Renal pelvis (tissue), 12 donors: ENCODE measurements at places on chromosomes 5 and 9. TPM values are rescaled to one million over a fixed set of nuclear protein-coding genes. Genes with fewer than 3 reads are reported as not detected.

DNA sequence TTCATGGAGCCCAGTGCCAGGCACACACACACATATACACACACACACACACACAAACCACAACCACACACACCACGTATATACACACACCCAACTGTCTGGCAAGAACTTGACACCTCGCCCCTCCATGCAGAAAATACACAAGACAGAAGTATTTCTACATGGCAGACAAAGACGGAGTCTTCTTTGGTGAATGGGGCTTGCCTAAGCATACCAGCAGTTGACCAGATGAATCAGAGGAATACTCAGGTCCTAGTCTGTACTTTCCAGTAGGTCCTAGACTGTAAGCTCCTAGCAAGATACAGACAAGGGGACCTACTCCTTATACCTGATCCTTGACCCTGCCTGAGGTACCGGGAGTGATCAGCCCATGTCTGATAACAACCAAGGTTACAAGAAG lies 60.1 kb downstream of the SIL1 start:
- DNase-seq = no peak

DNA sequence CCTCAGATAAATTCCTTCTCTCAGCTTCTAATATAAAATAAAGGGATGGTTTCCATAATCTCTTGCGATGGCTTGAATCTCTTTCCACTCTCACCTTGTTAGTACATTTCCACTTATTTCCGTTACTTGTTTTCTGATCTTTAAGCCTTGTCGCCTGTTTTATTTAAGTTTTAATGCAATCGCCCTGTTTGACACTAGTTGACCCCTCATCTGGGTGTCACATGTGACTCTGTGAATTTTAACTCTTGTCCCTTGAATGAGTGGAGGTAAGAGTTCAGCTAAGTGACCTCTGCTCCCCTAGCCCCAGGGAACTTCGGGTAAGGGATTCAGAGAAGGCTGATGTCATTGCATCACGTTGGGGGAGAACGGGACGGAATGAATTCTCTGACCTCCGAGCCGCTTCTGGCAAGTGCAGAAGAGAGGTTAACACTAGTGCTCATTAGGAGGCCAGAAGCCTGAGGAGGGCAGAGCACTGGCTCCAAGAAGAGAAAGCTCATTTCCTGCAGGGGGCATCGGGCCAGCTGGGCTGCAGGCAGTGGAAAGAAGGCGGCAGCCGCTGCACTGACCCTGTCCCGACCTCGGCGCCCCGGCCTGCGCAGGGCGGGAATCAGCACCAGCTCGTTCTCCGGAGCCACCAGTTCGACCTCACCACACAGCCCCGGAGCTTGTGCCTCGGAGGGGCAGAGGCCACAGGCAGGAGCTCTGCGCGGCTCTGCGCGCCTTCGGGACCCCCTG lies 569 bp downstream of the HINT2 start:
- DNase-seq = peak; percentile 51

Gene FAM169A
- polyA plus RNA-seq = 18.2 TPM

- no peak for DNase-seq
Observed at GRCh38 chr9:121780177-121781040, 129.0 kb downstream of the DAB2IP start.

DNA sequence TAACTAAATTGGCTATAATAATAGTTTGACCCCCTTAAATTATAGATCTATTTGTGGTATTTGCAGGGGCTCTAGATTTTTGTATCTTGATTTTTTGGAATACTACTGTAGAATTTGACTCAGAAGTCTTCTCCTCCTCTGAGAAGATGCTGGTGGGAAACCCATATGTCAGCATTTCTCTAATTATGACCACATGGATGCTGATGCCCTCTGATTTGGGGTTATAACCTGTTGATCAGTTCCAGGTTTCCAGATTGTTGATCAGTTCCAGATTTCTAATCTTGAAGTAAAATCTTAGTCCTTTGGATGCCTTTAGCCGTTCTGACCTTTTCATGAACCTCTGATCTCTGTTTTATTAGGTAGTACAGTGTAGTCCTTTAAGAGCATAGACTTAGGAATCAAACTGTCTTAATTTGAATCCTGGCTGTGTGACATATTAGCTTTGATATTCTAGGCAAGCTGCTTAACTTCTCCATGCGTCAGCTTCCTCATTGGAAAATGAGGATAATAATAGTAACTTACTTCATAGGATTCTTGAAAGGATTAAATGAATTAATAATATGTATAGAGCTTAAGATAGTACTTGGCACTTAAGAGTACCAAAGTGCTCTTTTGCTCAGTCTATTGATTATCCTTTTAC lies 8.1 kb downstream of the FSD1L start:
- no peak for DNase-seq

GRCh38 chr5:138275379-138275782 lies 960 bp upstream of the GFRA3 start:
- peak; percentile 38 for DNase-seq

Gene AGXT2
- polyA plus RNA-seq = 60.3 TPM

Gene ST8SIA4
- 4.3 TPM for polyA plus RNA-seq

Gene SLC31A2
- 2.5 TPM for polyA plus RNA-seq

Gene SLC25A2
- 0.19 TPM for polyA plus RNA-seq

DNA sequence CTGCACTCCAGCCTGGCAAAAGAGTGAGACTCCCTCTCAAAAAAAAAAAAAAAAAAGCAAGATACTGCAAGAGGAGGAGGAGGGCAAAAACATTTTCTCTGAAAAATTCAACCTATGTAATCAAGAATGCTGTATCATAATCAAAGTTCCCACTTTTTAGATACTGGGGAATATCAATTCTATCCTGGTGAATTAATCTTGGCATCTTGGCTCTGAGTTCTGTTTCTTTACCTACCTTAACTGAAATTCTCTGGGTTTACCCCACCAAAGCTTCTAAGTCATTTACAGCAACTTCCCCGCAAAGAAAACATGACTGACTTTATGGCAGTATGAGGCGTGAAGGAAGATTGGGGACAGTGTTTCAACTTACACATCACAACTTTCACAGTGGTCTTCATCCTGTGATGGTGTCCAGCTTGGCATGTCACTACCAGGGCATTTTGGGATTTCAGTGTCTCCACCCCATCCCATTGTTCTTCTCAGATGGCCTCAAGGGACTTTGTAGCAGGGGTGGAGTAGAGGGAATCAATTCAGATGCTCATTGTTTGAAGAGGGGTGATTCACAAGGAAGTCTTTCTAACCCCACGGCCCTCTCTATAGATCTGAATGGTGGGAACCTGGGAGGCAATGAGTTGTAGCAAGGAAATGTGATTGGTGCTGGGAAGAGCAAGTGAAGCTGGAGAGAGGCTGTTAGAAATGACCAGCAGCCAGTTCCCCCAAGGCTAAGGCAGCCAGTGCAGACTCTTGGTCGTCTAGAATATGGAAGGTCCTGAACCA lies 130.5 kb downstream of the SCAMP1 start:
- no peak for DNase-seq

GRCh38 chr5:147509710-147510651 lies at the start of gene DPYSL3:
Gene DPYSL3 (minus strand): TSS chr5:147510068. CDS start chr5:147509858, 210 bp downstream.
- DNase-seq = peak; percentile 52

DNA sequence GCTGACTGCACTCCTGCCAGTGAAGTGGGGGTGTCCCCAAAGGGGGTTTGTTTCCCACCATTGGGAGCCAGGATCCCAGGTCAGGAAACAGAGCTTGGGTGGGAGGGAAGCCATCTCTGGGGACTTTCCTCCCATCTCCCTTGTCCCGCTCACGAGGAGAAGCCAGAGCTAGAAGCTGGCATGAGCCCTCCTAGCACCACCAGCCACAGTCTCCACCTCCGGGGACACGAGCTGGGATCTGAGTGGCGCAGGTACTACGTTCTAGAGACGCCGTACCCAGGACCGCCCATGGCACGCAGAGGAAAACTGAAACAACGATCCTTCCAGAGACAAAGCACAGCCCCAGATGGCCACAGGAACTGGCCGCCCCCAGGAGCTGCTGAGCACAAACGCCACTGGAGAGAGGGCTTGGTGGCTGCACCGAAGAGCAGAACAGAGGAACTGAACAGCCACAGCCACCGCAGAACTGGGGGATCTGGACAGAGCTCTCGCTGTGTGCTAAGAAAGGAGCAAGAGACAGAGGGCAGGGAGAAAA lies 29.8 kb downstream of the ADAMTS2 start:
- no peak for DNase-seq

Gene FCN2
- 0.77 TPM for polyA plus RNA-seq

DNA sequence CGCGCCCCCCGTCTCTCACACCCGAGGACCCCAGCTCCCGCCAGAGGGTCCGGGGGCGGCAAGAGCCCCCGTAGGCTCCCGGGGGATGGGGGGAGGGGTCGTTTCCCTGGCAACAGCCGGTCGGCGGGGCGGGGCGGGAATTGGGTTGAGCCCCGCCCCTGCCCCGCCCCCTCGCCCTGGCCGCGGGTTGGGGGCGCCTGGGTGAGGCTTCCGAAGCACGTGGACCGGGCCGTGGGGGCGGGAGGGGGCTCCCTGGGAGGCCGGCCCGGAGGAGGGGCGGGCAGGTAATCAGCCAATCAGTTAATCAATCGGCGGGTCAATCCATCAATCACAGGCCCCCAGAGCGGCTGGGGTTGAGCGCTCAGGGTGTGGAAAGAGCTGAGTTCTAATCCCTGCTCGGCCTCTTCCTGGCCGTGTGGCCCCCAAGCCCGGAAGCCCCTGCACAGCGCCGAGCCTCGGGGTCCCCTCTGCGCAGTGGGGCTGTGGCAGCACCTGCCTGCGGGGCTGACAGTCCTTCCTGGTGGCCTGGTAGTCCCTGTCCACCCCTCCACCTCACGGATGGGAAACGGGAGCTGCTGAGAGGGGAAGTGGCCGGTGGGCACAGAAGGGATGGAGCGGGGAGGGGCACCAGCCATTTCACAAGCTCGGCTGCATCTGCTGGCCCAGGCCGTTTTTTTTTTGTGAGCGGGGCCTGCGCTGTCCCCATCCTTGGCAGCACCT lies 174.2 kb upstream of the IER5L start:
- DNase-seq = no peak
